Lower leg skin (tissue), 4 donors: ENCODE measurements at places on chromosomes 11 and 22.

DNA sequence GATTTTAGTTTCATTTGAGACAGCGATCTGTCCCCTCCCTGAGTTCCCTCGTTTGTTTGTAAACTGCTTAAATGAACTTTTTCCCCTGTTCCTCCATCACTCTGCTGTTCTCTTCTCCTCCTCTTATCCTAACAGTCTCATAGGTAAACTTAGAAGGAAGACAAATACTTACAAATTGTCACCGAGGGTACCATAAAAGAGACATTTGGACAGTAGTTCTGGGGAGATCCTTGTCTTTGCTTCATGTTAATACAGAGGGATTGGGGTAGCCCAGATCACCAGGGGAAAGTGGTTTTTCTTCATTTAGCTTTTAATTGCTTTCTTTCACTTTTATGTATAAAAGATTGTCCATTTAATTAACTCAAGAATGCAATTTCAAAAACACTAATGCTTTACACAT, 46.1 kb downstream of the ZBTB16 start:
- no peak for DNase-seq

- DNase-seq = no peak
Measured at GRCh38 chr11:14101388-14101787, 138.9 kb downstream of the SPON1 start.

GRCh38 chr11:126362879-126363655, 7.6 kb downstream of the ST3GAL4 start:
- DNase-seq = no peak

- DNase-seq = no peak
Measured at GRCh38 chr11:132604431-132604830, 927.9 kb downstream of the OPCML start.

GRCh38 chr22:41822317-41823057, 10.4 kb upstream of the SREBF2 start:
- no peak for DNase-seq

GRCh38 chr11:13438291-13438690, 24.7 kb downstream of the BTBD10 start:
- DNase-seq = no peak

DNA sequence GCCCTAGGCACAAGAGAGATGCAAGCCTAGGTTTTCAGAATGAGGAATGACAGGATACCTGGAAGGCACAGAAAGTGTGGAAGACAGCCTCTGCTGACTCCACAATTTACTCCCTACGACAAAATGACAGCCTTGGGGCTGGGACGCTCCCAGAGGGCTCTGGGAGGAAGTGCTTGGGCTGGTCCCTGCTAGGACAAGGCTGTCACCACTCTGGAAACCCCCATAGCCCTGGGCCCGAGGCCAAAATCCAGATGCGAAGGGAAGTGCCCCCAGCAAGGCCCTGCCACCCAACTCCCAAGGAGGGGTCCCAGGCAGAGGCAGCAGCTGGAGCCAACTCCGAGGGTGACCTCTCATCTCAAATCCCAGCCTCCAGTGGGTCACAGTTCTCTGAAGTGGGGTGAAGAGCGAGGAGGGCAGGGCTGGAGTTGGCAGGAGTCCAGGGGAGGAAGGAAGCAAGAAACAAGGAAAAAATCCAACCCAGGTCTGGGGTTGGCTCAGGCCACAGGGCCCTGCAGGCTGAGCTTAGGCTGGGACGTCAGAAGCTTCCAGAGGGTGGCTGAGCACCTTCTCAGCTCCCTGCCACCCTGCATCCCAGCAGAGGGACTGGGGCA, 6.3 kb upstream of the CDC42EP2 start:
- no peak for DNase-seq

DNA sequence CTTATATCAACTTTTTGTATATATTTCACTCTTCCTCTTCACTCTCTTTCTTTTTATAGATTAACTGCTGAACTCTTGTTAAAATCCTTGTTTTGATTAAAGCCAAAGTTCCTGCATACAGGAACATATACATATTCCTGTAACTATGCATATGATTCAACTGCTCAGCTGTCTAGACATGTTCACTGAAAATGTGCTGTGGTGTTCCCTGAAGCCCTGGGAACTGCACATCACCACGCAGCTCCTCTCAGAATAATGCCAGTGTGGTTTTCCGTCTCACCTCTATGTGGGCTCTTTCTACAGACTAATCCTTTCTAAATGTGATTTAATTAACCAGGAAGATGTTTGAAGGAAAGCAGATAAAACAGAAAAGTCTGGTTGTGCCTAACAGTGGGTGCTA, 25.6 kb upstream of the MMP12 start:
- DNase-seq = no peak

DNA sequence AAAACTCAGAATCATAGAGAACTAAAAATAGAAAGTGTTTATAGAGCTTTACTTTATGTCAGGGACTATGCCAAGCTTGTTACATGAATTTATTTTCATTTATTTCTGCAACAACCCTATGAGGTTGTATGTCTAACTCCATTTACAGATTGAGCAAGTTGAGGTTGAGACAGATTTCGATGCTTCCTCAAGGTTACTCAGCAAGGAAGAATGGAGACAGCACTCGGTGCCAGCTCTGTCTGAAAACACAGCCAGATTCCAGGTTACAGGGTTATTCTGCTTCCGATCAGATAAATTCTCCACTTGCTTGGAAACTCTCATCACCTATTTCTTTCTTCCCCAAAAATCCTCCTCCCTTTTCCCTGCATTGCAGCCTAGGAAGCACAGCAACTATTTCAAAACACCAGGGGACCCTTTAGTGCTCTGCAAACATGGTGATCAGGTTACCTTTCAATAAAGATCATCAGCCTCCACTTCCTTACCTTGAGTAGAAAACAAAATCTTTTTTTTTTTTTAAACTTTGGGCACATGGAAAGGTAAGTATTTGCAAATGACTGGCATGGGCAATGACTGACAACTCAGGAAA, 7.0 kb downstream of the MMP3 start:
- DNase-seq = no peak

DNA sequence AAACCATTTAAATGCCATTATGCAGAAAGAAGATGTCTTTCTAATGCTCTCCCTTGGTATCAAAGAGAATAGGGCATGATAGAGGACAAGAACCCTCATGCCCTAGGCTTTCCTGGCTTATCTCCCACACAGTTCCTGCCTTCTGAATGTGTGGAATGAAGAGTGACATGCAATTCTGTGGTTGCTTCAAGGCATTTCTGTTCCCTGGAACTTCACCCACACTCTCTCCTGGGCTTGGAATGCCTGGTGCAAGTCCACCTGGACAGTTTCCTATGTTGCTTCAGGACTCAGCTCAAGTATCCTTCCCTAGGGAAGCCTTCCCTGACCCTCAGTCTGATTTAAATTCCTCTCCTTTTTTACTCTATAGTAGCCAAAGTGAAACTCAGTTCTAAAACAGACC, 53.8 kb upstream of the DRD2 start:
- peak; percentile 18 for DNase-seq

GRCh38 chr11:64499261-64500004, 91.6 kb upstream of the SLC22A12 start:
- DNase-seq = no peak

- DNase-seq = no peak
Measured at GRCh38 chr11:15276621-15277020, 161.9 kb downstream of the INSC start.

DNA sequence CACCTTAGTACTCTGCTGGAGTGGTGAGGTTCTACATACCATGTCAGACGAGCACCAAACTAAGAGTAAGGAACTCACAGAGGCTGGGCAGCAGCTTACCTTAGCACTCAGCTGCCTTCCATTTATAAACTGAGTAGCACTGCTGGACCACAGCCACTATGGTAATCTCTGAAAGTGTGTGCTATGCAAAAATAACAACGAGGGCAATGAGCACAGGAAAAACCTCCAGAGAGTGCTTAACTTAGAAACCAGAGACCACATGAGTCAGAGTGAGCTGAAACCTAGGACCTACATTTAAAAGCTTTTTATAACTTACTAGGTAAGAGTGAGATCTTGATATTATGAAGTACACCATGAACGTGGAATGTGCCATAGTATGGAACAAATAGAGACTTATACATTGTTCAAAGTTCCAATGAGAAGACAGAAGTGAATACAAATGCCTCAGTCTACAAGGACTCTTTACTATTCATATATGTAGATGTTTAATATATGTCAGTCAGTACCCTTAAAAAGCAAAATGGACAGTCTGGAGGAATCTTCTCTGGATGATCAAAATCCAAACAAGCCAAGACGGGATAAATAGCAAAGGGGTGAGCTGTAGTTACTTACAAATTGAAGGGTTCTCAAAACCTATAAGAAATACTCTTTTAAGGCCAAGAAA, 17.2 kb upstream of the CD59 start:
- DNase-seq = no peak

DNA sequence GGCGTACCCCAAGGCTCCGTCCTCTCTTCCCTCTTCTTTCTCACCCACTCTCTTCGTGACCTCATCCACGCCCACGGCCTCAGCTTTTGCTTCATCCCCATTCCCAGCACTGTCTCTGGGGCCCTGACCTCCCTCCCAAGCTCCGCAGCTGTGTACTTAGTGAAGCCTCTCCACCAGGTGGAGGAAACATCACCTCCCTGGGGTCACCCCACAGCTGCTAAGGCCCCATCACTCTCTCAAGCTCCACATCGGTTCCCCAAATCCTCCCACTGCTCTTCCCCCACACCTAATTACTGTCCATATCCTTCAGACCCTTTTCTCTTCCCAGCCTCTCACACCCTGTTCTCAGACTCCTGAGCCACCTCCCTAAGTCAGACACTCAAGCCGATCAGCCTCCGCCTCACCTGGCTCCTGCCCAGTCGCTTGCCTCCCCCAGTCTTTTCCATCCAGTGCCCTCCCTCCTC, 7.9 kb upstream of the SYT7 start:
- DNase-seq = no peak

GRCh38 chr22:26047920-26048319, 121.3 kb upstream of the SEZ6L start:
- no peak for DNase-seq

GRCh38 chr11:134332189-134332631, 422 bp downstream of the GLB1L2 start:
- DNase-seq = no peak

- DNase-seq = no peak
Measured at GRCh38 chr22:17870407-17870806, 96.1 kb upstream of the BID start.

DNA sequence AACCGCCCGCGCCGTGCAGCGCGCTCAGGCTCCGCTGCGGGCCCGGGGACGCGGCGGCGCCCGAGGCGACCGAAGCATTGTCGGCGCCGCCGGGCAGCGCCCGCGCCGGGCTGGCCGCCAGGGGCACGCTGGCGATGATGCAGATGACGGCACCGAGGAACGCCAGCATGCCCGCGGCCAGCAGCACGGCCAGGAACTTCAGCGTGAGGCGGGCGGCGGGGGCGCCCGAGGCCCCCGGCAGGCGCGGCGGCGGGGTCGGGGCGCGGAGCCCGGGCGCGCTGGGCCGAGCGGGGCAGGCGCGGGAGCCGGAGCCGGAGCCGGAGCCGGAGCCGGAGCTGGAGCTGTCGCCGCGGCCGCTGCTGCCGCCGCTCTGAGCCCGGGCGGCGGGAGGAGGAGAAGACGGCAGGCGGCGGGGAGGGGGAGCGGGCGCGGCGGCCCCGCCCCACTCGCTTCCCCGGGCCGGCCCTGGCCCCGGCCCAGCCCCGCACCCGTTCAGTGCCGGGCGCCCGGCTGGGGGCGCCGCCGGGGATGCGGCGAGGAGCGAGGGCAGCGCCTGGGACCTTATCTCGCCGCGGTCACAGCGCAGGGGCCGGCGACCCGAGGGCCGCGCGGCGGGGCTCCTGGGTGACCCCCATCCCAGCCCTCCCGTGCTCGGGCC, at the start of gene NPTXR:
Gene NPTXR (minus strand): TSS at position 372 of the 658 bp plus-strand sequence.
- DNase-seq = no peak

GRCh38 chr11:120021978-120022377, 115.9 kb downstream of the TRIM29 start:
- no peak for DNase-seq

DNA sequence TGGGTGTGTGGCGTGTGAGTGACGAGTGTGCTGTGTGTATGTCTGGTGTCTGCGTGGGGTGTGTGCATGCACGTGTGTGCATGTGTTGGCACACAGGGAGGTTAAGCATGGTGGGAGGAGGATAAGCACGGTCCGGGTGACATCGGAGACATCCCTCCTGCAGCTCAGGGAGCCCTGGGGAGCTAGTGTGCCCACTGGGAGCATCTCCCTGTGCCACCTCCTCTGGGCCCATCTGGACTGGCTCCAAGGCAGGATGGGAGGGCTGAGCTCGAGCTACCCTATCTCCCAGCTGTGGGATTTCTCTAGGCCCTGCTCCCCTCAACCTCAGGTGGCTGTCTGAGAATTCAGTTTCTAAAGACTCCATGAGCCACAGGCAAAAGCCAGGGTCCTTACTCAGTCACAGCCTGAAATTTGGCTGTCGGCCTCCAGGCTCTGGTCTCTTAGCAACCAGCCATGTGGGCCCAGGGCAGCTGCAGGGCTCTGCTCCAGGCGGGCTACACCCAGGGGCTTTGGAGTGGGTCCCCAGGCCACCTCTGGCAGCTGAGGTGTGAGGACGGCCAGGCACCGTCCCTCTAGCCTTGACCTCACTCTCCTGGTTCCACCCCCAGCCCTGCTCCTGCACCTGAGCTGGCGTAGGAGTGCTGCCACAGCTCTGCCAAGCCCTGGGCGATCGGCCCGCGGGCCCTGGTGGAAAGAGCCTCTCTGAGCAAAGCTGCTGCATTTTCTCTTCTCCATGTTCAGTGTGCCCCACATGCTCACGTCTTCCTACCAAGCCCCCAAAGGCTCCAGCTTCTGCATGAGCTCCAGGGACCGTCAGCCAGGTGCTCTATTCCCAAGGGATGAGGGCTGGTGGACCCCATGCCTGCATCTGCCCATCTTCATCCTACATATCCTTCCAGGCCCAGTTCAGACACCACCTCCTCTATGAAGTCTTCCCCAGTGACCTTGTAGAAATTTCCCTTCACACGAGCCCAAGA, 39.7 kb downstream of the RTL6 start:
- no peak for DNase-seq

- DNase-seq = no peak
Measured at GRCh38 chr11:107848345-107848744, 10.2 kb downstream of the SLC35F2 start.

DNA sequence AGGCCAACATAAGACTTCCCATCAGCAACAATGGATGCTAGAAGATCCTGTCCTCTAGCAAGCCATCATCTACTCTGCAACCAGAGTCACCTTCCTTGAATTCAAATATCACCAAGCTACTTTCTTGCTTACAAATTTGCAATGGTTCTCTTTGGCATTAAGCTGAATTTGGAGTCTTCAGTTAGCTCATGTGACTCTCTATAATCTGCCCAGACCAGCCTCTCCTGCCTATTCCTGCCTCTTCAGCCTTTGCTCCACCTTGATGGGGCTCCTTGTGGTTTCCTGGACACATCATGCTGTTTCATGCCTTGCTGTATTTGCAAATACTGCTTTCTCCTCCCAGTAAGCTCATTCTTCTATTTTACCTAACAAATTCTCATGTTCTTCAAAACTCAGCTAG, 82.3 kb downstream of the RASSF10 start:
- DNase-seq = no peak

- DNase-seq = no peak
Measured at GRCh38 chr11:6572215-6572614, 31.2 kb downstream of the RRP8 start.
